ENCODE measurements at places on chromosomes 3 and 15.

DNA sequence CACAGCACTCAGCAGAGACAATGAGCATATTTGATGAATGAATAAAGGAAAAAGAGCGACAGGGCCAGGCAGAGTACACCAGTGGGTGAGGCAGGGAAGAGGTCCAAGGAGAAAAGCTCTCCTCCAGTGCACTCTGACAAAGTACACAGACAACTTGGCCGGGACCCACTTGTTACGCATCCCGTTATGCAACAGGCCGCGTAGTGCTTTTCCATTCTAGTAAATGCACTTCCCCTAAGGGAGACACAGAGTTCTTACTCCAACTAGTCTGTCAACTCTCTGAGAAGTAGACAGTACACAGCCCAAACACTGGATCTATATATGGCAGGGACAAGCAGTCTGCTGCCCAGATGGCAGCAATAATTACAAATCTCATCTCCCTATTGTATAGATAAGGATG lies 18.5 kb downstream of the LARP6 start:
- DNase-seq: no peak

- no peak for DNase-seq
Measured at GRCh38 chr3:45773072-45773471, 23.3 kb downstream of the SLC6A20 start.

DNA sequence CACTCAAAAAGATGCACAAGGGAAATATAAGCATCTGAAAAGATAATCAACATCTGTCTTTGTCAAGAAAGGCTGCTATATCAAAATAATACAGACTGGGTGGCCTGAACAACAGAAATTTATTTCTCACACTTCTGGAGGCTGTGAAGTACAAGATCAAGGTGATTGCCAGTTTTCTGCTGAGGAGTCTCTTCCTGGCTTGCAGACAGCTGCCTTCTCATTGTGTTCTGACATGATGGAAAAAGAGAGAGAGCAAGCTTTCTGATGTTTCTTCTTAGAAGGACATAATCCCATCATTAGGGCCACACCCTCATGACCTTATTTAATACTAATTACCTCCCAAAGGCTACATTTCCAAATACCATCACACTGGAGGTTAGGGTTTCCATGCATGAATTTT lies 1573.3 kb downstream of the SI start:
- no peak for DNase-seq

DNA sequence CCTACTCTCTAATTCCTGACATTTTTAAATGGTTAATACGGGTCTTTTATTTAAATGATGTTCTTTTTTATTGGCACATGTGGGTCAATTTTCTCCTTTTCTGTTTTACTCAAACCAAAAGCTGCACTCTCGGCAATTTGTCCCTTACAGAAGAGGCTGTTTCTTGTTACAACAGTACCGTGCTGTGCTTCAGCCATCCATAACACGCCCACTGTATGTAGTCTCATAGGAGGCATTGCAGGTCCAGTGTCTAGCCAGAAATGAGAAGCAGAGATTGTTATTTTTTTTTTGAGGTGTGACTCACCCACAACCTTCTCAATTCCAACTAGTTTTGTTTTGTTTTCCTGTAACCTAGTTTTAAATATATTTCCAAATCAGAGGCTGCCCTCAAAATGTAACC lies 164.6 kb downstream of the GMNC start:
- no peak for DNase-seq

- DNase-seq: no peak
Measured at GRCh38 chr3:146102885-146103284, 58.1 kb downstream of the PLOD2 start.

DNA sequence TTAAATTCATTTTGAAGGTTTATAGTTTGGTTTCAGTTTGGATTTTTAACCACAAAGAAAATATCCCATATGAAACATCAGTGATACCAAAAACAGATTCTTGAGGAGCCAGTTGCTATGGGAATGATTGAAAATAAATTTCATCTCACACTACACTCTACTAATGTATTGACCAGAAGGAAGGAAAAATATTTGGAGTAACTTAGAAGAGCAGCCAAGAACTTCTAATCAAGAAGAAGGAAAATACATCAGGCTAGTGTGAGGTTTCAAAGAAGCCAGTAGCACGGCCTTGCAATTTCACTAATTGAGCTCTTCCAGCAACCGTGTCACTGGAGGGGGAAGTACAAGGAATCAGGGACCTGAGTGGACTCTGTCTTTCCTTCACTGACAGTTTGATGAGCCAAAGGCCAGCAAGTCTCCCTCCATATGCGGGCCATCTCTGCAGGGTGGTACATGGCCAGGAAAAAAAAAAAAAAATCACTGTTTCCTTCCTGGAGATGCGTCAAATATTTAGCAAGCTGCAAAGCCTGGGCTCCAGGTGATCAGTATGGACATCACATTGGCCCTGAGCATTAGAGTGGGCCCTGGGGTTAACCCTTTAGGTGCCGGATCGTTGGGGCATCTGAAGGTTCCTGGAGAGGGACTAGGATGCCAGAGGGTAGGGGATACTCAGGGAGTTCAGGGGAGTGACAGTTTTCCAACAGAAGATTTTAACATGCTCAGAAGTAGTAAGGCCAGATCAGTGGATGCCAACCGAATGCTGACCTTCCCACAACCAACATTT lies 37.1 kb downstream of the SLC12A8 start:
- DNase-seq: no peak

- no peak for DNase-seq
Measured at GRCh38 chr15:57156210-57156884, 220.0 kb upstream of the CGNL1 start.

DNA sequence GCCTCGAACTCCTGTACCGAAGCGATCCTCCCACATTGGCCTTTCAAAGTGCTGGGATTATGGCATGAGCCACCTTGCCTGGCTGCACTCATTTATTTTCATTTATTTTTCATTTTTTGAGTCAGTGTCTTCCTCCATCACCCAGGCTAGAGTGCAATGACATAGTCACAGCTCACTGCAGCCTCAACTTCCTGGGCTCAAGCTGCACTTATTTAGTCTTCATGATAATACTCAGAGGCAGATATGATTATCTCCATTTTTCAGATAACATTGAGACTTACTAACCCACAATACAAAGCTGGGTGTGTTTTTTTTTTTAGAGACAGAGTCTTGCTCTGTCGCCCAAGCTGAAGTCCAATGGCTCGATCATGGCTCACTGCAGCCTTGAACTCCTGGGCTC lies 10.0 kb downstream of the PRKCI start:
- no peak for DNase-seq

- no peak for DNase-seq
Measured at GRCh38 chr3:141240286-141240685, 8.7 kb downstream of the PXYLP1 start.

DNA sequence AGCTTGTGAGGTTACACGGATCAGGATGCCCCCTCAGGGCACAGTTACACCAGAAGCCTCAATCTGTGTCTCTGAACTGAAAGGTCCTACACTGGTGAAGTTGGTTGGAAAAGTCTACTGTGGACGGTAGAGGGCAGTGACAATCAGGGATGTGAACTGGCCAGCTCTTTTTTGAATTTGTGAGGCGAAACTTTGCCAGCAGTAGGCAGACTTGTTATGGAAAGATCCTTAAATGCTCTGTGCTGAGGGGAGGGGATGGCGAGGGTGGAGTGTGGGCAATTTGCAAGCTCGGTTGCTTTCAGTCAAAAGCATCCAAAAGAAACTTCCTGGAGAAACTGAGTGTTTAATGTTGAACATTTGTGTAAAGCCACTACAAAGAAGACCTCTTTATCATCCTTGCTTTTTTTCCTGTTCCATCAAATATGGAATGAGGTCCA lies 127.4 kb upstream of the ABHD17C start:
- no peak for DNase-seq

All from T-helper 2 cell treated with Interferon-gamma antibody and Interleukin-4, amounts not matched to agents 5 μg/mL and 100 μg/mL, for 36 hours (primary cell).